ENCODE measurements at places on chromosomes 6 and 20.

DNA sequence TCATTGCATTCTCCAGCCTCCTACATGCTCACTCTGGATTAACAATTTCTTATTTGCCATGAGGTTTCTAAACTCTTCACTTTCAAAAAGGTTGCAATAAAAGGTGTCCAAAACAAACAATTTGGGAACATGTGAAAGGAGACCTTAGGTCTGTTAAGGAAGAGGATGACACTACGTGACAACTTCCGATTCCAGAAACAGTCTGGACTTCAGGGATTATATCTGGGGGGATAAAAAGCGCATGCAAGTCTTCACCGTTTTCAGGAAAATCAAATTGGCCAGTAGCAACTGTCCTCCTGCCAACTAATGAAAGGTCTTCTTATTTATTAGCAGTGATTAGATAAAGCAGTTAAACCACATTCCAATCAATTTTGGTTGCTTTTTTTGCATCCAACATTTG lies 1.8 kb downstream of the ZDHHC14 start:
- DNase-seq, result no peak

- no peak for DNase-seq
These were observed 120.4 kb upstream of the ZNF184 start for GRCh38 chr6:27593200-27593818.

DNA sequence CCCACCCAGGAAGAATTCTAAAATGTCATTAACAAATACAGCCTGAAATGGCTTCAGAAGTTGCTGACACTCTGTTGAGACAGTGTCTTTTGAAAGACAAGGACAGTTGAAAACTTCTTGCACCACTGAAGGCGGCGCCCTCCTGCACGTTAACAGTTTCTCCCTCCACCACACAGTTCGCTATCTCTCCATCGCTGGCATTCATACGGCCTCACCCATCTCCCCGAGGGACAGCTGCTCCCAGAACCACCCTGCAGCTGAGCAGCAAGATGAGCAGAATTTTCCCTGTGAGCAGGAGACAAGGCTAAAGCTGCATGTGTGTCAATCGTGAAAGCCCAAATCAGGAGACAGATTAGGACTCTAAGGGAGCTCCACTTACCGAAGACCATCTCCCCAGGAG lies 113.3 kb downstream of the LY86 start:
- no peak for DNase-seq

- DNase-seq, result no peak
These were observed 2.6 kb upstream of the CST9 start for GRCh38 chr20:23608251-23608846.

DNA sequence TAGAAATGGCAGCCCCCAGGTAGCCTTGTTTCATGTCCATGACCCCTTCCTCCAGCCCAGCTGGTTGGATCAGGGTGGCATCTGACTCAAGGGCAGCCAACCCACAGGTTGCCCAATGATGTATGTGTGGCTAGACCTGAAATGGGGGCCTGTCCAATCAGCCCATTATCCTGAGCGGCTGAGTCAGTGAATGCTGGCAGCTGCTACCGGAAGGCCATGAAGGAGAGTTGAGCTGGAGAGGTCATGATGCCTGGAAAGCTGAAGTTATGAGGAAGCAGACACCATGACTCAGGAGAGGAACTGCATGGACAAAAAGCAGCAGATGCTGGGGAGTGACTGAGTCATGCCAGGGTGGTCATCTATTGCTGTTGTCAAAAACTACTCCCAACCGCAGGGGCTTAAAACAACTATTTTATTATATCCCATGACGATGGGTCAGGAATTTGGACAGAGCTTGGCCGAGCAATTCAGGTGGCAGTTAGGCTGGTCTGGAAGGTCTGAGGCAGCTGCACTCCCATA lies 67.3 kb downstream of the MDGA1 start:
- DNase-seq, result peak; percentile 61

DNA sequence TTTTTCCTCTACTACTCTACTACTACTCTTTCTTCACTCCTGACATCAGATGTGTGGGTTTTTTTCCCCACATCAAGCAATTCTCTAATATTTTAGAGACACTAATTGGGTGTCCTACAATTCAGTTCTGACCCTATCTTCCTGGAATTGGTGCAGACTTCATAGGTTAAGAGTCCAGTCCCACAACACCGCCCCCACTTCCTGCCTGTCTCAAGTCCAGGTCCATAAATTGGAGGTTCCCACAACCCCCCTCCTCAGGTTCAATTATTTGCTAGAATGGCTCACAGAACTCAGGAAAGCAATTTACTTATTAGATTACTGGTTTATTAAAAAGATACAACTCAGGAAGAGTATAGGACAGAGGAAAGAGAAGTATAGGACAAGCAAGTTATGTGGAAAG lies 25.7 kb upstream of the SLC2A12 start:
- no peak for DNase-seq

GRCh38 chr6:25232479-25232878 lies 46.7 kb upstream of the CARMIL1 start:
- DNase-seq, result peak; percentile 21

DNA sequence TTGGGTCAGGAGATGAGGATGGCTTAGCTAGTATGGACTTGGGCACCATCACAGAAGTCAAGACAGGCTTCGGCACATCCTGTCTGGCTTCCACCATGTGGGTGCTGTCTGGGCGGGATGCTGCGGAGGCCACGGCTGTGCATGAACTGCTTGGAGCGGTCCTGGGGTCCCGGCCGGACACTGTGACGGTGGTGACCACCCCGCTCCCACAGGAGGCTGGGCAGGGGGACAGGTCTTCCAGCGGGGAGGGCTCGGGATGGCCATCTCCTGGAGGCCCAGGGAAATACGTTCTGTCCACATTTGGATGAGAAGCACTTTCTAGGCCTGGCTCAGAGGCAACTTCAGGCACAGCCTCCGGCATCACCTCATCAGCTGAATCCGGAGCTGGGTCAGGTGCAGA lies 32.1 kb upstream of the TCFL5 start:
- DNase-seq, result no peak

GRCh38 chr6:154824076-154824475 lies 90.9 kb downstream of the SCAF8 start:
- no peak for DNase-seq

GRCh38 chr20:19330731-19331130 lies 118.3 kb downstream of the SLC24A3 start:
- no peak for DNase-seq

DNA sequence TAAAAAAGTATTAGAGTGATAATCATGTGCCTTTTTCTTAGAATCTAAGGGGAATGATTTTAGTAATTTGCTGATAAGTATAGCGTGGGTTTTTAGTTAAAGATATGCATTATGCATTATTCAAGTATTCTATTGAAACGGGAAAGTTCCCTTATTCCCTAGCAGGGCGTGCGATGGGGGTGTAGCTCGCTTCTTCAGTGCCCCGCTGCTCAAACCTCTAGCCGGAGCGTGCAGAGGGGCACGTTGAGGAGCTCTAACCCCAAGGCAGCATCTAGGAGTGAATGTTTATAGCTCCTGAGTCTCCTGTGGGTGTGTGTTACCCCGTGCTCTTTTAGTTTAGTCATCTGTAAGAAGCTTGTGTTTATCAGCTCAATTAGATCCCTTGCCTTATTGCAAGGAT lies 1339.5 kb upstream of the MAP3K7 start:
- no peak for DNase-seq

GRCh38 chr6:51617751-51618150 lies 469.7 kb downstream of the PKHD1 start:
- no peak for DNase-seq

GRCh38 chr6:49841424-49841823 lies 24.9 kb downstream of the CRISP1 start:
- DNase-seq, result no peak

- no peak for DNase-seq
These were observed 42.2 kb downstream of the MAFB start for GRCh38 chr20:40646813-40647212.

DNA sequence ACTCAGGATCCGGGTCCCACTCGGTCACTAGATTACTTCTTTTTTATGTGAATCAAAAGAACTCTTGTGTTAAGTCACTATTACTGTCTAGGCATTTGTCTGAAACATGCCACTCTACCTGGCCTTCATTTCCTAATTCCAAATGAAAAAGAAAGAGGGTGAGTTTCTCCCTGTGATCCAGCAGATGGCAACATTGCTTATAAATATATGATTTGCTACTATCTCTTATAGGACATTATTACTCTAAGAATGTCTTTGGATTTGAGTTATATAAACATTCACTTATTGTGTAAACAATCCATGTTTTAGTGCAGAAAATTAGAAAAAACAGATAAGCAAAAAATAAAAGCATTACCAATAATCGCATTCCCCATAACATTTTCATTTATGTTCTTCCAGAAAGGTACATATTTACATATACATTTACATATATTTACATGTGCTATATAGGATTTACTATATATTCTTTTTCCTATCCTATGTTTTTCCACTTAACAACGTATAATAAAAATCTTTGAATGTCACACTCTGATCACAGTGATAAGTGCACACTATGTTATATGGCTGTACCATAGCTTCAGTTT lies 66.9 kb downstream of the FAXC start:
- no peak for DNase-seq

DNA sequence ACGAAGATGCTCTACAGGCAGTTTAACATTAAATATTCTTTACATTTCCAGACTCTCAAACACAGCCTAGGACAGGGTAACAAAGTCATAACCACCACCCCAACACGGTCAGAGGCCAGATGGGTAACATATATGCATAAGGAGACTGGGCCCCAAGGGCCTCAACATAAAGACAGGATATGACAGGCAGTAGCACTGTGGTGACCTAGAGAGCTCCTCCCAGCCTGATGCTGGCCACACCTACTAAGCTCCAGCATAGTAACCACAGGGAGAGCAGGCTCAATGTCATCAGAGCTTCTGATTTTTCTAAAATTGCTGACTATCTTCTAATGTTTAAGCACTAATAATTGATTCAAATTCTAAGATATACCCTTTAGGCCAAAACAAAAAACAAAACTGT lies 21.7 kb downstream of the SMLR1 start:
- no peak for DNase-seq

DNA sequence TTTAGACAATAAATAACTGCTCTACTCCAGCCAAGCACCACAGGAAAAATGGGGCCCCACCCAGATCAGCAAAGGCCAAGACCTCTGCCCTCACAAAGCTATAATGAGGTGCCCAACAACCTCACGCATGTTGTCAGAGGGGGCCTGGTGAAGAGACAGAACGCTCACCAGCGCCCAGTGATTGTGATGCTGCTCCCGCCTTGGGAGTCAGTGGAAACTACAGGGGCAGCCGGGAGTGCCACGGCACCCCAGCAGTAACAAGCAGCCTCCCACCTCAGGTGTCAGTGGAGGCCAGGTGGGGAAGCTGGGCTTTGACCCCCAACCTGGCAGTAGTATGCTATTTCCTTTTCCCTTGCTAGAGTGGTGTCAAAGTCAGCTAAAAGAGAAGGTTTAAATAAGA lies 47.4 kb downstream of the TCP11 start:
- no peak for DNase-seq

- DNase-seq, result no peak
These were observed 185.0 kb downstream of the ANKRD60 start for GRCh38 chr20:58043236-58044140.

DNA sequence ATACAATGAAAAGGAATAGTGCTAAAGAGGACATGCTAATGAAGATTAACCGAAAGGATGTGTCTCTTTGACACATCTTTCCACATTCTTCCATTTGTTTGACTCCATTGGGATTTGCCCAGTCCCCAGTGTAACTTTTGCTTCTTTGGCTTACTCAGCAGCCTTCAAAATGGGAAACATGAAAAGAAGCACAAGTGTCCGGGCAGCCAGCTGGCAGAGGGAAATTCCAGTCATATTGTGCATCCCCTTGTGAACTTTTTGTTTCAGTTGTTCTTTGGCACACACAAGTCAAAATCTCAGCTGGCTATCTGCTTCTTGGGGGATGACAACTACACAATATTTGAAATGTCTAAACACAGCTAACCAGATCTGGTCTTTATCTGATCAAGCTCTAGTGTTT lies 157.4 kb downstream of the OGFRL1 start:
- DNase-seq, result no peak

DNA sequence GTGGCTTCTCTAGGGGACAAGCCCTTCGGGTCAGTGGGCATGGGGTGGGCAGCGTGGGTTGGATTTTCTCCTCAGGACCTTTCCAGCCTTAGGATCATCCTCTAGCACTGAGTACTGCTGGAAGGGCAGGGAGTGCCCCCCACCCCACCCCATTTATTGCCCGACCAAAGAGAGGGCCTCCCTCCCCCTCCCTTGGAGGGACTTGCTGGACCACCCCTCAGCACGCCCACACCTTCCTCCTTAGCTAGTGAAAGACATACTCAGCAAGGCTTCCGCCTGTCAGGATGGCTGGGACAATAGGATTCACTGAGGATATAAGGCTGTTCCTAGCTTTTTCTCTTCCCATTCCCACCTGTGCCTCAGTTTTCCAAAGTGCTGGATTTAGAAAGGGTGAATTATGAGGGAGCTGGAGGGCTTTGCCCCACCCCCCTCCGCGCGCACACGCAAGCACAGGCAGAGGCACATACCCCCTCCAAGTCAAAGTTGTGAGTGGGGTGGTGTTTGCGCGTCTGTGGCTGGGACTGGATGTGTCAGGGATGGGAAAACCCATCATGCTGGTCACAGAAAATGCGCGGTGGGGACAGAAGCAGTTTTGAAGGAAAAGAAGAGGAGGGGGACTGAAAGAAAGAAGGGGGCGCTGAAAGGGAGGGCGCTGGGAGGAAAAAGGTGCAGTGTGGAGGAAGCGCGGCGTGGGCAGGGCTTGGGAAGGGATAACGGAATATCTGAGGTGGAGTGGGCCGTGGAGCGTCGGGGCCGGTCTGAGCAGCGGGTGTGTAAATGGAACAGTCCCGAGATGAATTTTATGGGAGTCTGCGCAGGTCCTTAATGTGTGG lies 693 bp upstream of the SLC29A1 start:
- no peak for DNase-seq

- no peak for DNase-seq
These were observed 21.9 kb upstream of the CDH22 start for GRCh38 chr20:46330072-46330763.

GRCh38 chr20:17457079-17457478 lies 74.1 kb downstream of the BFSP1 start:
- DNase-seq, result no peak

GRCh38 chr6:112207131-112207530 lies 47.2 kb downstream of the LAMA4 start:
- no peak for DNase-seq

- DNase-seq, result no peak
These were observed 1199.8 kb upstream of the GJE1 start for GRCh38 chr6:140932909-140933308.

GRCh38 chr6:86619428-86619827 lies 317.9 kb upstream of the HTR1E start:
- no peak for DNase-seq

DNA sequence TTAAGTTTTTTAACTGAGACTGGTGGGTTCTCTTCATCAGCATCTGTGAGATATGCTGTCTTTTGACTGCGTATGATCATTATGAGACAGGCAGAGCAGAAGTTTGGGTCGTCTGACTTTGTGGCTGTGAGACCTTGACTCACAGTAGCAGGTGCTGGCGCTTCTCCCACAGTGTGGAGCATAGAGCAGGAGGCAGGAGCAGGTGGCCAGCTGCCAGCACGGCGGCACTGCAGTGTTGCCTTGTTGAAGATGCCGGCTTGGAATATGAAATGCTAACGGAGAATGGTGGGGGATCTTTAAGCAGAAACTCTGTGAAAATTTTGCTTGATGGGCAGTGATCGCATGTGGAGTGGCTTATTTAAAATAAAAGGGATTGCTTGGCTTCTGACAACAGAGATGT lies 105.0 kb downstream of the TIAM2 start:
- DNase-seq, result no peak

Measured in smooth muscle cell of the brain vasculature (primary cell).